ENCODE measurements at places on chromosomes 16 and 17. TPM values are rescaled to one million over a fixed set of nuclear protein-coding genes. Genes with fewer than 3 reads are reported as not detected.

Gene PRPSAP1
- 45.5 TPM for total RNA-seq

DNA sequence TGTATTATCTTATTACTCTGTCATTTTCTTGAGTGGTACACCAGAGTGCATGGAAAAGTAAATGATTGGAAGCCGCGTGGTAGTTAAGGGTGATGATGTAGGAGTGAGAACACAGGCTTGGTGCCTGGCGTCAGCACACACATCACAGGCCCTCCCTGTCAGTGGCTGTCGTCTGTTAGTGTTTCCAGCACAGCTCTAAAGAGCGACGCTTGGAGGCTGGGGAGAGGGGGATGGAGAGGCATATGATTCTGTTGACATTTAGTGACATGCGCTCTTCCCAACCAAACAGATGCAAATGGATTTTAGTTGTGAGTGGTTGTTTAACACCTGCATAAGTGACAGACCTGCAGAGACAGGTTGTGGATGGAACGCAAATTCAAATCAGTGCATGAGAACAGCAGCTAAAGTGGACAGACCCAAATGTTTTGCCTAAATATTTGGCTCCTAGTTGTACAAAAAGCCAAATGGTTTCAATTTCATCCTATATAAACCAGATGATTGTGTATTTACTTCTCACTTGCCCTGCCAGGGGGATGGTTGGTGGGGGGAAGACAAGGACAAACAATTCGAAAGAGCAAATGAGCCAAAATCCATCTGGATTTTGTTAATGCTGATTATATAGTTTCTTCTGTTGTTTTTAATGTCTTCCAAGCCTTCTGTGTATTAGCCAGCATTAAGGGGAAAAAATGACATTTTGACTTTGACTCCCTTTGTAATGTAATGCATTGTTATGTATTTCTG, 222.3 kb downstream of the WWOX start:
- no peaks in the 10 kb centered on the region for H3K36me3 ChIP-seq
- H3K4me1 ChIP-seq = no peaks in the 10 kb centered on the region
- H3K27me3 ChIP-seq = no peaks in the 10 kb centered on the region
- H3K4me3 ChIP-seq = no peak overlapping the region
- H3K27ac ChIP-seq = no peak overlapping the region

Gene AURKB
- total RNA-seq = 1.1 TPM

DNA sequence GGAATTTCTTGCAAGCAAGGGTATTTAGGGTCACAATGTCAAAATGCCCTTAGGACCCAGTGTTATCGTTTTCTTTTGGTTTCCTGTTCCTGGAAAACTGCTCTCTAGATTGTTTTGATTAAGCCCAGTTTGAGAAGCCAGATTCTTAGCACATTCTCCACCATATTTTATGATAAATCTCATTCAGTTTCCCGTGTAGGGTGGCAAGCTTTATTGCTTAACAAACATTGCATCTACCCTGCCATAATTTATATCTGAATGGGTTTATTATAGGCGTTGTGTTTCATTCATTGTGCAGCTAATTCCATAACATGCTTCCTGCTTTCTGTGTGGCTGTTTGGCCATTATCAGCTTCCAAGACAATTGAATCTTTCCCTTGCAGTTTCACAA, 389.1 kb upstream of the DYNLRB2 start:
- H3K27ac ChIP-seq = no peak overlapping the region
- no peaks in the 10 kb centered on the region for H3K27me3 ChIP-seq
- no peak for DNase-seq

- H3K36me3 ChIP-seq = no peaks in the 10 kb centered on the region
- DNase-seq = no peak
- H3K4me1 ChIP-seq = peaks cover 17% of the 10 kb centered on the region
Measured at GRCh38 chr16:49854188-49854795, 1.6 kb downstream of the ZNF423 start.

Gene ARHGAP27
- 159 TPM for total RNA-seq

GRCh38 chr17:80153004-80153403, 6.1 kb upstream of the EIF4A3 start:
- no peaks in the 10 kb centered on the region for H3K27me3 ChIP-seq
- H3K4me1 ChIP-seq = peaks cover 17% of the 10 kb centered on the region
- H3K4me3 ChIP-seq = no peak overlapping the region
- H3K27ac ChIP-seq = no peak overlapping the region
- peak; percentile 31 for DNase-seq

- no peaks in the 10 kb centered on the region for H3K27me3 ChIP-seq
- no peak overlapping the region for H3K4me3 ChIP-seq
- DNase-seq = no peak
- H3K36me3 ChIP-seq = no peaks in the 10 kb centered on the region
Measured at GRCh38 chr17:34163646-34164045, 91.4 kb upstream of the CCL2 start.

Gene TMED6
- total RNA-seq = 6.3 TPM

- H3K27ac ChIP-seq = peak overlapping the region; percentile 96
- no peaks in the 10 kb centered on the region for H3K27me3 ChIP-seq
- peaks cover 33% of the 10 kb centered on the region for H3K4me1 ChIP-seq
- H3K36me3 ChIP-seq = no peaks in the 10 kb centered on the region
Measured at GRCh38 chr17:43367737-43368242, 31.0 kb upstream of the ARL4D start.

Gene TMEM97
- total RNA-seq = 6.4 TPM

GRCh38 chr17:50201276-50201854, at the start of gene COL1A1:
Gene COL1A1, minus strand, starts transcription at chr17:50201631. Its CDS starts 118 bp downstream, at chr17:50201513.
- peaks cover 19% of the 10 kb centered on the region for H3K27me3 ChIP-seq
- peaks cover 18% of the 10 kb centered on the region for H3K4me1 ChIP-seq
- no peak within 1 kb of the TSS for H3K27ac ChIP-seq
- no peak for DNase-seq
- H3K4me3 ChIP-seq = peak within 1 kb of the TSS; percentile 59

Gene HOXB1
- not detected for total RNA-seq

DNA sequence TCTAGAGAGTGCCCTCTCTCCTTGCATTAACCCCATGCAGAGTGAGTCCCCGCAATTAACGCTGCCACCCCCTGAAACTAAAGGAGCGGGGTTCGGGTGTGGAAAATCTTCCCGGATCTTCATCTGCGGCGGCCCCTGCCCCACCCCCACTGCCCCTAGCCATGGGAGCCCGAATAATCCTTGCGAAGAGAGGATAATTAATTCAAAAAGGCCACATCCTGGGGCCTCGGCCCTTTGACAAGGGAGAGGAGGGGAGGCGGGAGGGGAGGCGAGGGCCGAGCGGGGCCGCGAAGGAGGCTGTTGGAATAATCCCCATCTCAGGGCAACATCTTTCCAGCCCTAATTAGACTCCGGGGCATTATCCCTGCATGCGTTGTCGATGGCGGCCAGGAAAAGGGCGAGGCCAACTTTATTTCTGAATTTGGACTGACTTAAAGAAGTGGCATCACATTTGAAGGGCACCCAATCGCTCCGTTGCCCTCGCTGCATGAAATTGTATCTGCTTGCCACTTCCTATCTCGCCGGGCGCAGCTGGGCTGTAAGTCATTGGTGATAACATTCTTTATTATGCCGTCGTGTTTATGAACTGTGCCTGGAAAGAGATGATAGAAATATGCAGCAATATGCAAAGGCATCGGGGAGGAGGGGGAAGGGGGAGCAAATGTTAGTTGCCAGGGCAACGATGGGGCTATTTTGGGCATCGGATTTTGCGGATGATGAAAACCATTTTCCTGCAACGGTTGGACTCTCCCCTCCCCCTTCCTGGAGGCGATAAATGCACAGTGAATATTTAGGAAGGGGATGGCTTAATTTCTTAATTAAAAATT, 387.1 kb upstream of the TNRC6C start:
- peak overlapping the region; percentile 11 for H3K4me3 ChIP-seq
- no peak overlapping the region for H3K27ac ChIP-seq
- H3K4me1 ChIP-seq = peaks cover 21% of the 10 kb centered on the region
- DNase-seq = peak; percentile 49
- H3K27me3 ChIP-seq = peaks cover 44% of the 10 kb centered on the region
- H3K36me3 ChIP-seq = no peaks in the 10 kb centered on the region

Gene MEIOC
- total RNA-seq = 0.29 TPM

DNA sequence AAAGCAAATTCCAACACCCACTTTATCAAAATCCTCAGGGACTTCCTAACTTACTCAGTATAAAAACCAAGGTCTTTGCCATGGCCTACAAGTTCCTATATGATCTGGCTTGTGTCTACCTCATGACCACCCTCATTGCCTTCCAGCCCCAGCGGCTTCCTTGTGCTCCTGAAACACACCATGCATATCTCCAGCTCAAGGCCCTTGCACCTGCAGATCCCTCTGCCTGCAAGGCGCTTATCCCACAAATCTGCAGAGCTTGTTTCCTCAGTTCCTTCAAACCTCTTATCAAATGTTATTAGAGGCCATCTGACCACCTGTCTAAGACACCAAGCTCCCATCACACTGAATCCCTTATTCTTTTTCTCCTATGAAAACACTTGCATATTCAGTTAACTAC, 2.6 kb downstream of the BBS2 start:
- no peak overlapping the region for H3K4me3 ChIP-seq
- no peaks in the 10 kb centered on the region for H3K27me3 ChIP-seq
- H3K4me1 ChIP-seq = peaks cover 18% of the 10 kb centered on the region
- H3K36me3 ChIP-seq = no peaks in the 10 kb centered on the region

DNA sequence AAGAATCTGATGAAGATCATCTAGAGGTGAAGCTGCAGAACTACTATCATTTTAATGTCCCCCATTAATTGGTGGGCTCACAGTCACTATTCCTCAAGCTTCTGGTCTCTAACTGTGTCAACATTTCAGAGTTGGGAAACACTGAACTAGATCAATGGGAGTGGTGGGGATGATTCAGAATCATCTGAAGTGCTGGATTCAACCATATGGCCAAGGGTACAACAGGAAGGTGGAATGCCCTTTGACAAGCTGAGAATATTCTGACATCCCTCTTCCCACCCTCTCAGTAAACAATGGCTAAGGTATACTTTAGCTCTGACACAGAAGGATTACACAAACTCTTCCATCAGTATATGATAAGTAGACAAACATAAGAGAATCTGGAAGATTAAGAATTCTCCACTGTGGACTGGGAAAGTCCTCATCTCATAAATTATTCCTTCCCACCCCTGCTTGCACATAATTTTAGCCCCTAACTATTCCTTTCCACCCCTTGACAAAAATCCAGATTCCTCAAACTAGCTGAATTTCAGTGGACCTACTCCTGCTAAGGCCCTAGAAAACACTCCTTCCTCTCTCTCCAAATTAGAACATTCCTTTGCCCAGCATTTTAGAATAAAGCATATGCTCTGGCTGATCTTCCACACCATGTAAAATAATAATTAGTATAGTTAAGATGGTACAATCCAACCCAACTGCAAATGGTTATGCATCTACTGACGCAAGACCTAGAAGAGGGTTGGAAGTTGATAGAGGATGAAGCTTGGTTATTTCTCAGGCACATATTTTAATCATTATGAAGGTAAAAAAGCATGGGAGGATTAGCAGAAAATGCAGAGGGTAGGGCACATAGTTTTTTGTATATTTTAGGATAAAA, 16.3 kb upstream of the RFFL start:
- no peaks in the 10 kb centered on the region for H3K36me3 ChIP-seq
- peaks cover 17% of the 10 kb centered on the region for H3K4me1 ChIP-seq
- H3K4me3 ChIP-seq = no peak overlapping the region
- no peak overlapping the region for H3K27ac ChIP-seq
- no peaks in the 10 kb centered on the region for H3K27me3 ChIP-seq
- DNase-seq = no peak

Gene ERI2
- 4.9 TPM for total RNA-seq

DNA sequence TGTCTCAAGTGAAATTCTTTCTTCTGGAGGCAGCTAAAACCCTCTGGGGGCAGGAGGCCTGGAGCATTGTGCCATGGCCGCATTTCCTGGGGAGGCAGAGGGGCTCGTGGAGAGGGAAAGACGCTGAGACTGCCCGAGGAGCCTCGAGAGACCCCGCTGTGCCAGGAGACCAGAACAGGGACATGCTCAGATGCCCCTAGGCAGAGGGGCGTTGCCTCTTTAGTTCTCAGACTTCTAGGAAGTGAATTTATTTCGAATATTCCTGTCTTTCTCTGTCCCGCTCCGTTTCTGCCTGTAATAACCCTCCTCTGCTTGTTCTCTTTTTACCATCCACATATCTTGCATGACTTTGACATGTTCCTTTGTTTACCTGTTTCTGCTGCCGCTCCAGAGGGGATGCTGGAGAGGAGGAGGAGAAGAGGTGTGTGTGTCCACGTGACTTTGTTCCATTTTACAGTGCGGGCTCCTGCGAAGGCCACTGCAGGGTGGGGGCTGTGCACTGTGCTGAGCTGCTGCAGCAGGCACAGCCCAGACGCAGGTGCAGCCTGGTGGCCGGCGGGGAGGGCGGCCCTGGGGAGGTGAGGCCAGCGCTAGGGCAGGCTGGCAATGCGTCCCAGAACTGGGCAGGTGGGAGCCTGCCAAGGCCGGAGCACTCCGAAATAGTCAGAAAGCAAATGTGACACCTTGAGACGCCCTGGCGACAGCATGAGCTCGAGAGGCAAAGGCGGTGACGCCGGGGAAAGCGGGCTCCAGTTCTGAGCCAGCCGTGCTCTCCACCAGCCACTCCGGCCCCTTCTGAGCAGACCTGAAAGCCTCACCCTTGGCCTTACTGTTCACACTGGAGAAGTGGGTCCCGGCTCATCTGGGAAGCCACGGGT, 29.9 kb downstream of the CIBAR2 start:
- H3K27ac ChIP-seq = no peak overlapping the region
- H3K36me3 ChIP-seq = no peaks in the 10 kb centered on the region
- DNase-seq = peak; percentile 38
- peaks cover 13% of the 10 kb centered on the region for H3K27me3 ChIP-seq
- no peak overlapping the region for H3K4me3 ChIP-seq
- H3K4me1 ChIP-seq = peaks cover 24% of the 10 kb centered on the region

Gene CDRT15L2
- not detected for total RNA-seq

DNA sequence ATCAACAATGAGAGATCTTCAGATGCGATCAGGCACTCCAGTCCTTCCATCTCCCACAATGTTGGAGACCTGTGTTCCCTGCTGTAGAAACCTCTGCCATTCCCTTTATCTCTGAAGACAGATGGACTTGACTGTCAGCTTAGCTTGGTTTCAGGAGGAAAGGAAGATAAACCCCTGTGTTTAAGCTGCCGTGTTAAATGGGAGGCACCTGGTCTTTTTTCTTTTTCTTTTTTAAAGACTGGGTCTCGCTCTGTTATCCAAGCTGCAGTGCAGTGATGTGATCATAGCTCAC, 63.1 kb downstream of the USP22 start:
- no peaks in the 10 kb centered on the region for H3K27me3 ChIP-seq
- no peak overlapping the region for H3K27ac ChIP-seq
- no peak overlapping the region for H3K4me3 ChIP-seq
- H3K4me1 ChIP-seq = peaks cover 4% of the 10 kb centered on the region
- no peak for DNase-seq

Gene HBA2
- 217 TPM for total RNA-seq

Measured in B cell (primary cell).